ENCODE measurements at places on chromosomes 5 and 9.

GRCh38 chr5:116650964-116651363, 76.3 kb upstream of the SEMA6A start:
- DNase-seq, result no peak

- DNase-seq, result no peak
These were observed 60.6 kb downstream of the IPO11 start for GRCh38 chr5:62473209-62473608.

DNA sequence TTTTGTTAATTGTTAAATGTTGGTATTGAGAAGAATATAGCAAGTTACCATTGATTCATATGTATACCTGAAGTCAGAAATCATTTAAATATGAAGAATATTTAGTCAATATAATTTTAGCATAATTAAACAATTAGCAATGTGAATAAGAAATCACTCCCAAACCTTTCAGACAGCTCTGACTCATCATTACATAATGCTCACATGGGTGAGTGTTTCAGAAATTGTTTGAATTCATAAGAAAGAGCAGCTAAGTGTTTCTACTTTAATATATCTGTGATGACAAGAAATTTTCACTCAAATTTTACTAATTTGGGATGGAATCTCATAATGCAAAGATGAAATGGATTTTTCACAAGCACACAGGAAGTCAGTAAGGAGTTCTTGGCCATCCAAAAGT, 42.0 kb upstream of the CDC42SE2 start:
- DNase-seq, result no peak

GRCh38 chr5:90987726-90988125, 395.4 kb downstream of the ARRDC3 start:
- DNase-seq, result no peak

DNA sequence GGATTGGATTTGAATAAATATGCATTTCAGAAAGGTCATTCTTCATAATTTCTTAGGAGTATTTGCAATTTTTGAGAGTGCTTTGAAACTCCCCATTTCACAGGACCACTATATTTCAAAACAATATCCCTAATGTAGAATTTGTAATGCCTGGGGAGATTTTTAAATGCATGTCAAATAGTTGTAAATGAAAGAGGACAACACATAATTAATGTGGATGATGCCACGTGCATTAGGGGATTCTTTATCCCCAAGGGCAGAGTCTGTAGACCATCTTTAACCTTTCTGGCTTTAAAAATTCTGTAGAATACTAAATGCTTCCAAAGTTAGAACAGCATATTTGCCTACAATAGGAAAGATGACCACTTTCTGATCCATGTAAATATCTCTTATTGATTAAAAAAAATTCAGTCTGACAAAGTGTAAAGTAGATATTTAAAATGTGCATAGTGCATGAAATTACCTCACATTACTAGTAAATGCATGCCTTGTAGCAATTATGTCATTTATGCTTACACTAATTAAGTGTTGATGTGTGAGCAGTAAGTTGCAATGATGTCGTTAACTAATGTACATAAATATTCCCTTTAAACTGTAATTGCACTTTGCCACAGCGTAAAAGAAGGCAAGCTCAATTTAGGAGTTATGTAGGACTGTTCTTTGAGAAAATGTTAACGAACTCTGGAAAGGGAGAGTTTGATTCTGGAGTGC, 416.1 kb downstream of the PSAT1 start:
- no peak for DNase-seq

GRCh38 chr5:61409568-61409967, 77.5 kb downstream of the ZSWIM6 start:
- DNase-seq, result no peak

GRCh38 chr5:92309336-92309991, 926.3 kb upstream of the ARRDC3 start:
- DNase-seq, result no peak

DNA sequence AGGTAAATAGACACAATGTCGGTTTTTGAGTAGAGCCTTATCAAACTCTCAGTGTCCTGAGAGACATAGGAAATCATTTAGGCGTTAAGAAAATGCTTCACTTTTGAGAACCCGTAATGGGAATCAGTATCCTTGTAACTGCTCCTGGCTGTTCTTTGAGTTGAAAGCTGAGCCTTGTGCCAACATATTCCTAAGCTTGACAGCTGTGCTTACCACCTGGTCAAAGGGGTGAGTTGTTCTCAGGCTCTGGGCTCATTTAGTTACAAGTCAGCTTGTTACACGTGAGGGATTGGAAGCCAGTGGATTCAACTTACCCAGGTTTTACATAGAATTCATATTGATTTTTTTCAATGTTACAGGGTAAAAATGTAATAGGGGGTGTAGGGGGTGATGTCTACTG, 145.9 kb downstream of the GABRB2 start:
- no peak for DNase-seq

- DNase-seq, result no peak
These were observed 60.3 kb downstream of the S1PR3 start for GRCh38 chr9:89051421-89052025.

DNA sequence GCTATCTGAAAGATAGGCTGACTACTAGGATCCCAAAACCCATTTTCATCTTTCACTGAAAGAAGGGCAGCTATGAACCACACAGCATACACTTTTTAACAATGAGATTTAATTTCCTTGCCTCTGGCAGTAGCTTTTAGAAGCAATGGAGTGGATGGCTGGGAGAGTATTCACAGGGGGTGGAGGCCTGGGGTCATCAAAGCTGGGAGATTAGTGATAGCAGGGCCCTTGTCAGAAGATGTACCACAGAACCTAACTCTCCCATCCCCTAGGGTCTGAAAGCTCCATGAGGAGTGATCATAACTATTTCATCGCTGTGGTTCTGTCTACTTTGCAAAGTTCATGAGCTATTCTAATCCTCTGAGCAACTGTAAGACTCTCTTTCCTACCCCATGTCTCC, 332.2 kb downstream of the PRELID2 start:
- DNase-seq, result no peak

GRCh38 chr9:127035948-127036347, 86.5 kb downstream of the ANGPTL2 start:
- no peak for DNase-seq

DNA sequence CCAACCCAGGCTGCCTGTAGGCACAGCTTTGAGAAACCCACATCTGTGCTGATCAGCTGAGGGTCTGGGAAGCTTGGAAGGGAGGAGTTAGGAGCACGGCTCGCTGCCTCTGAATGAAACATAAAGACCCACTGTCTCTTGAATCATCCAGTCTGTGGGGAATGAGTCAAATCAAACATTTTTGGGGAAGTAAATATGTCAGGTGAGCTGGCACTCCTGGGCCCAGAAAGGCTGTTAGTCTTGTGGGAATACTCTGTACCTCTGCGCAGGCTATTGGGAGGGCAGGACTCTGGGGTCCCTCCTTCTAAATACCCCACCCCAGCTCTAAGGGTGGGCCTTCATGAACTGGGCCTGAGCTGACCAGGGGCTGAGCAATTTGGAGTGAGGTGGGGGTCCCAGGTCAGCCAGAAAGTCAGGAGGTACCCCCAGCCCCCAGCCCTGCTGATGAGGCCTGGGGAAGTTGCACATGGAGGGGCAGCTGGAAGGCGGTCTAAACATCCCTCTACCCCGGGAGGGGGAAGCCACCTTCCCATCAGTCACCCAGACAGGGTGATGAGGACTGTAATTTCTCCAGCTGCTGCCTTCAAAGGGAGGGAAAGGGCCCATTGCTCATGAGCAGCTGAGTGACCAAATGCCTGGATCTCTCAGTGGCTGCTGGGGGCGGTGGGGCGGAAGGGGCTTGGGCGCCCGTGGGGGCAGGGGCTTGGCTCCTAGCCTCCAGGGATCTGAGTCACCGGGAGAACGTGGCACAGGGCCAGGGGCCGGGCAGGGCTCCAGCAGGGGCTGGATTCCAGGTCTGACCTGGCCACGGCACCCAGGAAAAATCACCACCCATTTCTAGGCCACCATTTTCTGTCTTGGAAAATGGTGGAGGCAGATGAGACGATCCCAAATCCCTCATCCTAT, 10.8 kb downstream of the FIBCD1 start:
- no peak for DNase-seq

- DNase-seq, result no peak
These were observed 45.3 kb upstream of the SIL1 start for GRCh38 chr5:139243425-139243970.

DNA sequence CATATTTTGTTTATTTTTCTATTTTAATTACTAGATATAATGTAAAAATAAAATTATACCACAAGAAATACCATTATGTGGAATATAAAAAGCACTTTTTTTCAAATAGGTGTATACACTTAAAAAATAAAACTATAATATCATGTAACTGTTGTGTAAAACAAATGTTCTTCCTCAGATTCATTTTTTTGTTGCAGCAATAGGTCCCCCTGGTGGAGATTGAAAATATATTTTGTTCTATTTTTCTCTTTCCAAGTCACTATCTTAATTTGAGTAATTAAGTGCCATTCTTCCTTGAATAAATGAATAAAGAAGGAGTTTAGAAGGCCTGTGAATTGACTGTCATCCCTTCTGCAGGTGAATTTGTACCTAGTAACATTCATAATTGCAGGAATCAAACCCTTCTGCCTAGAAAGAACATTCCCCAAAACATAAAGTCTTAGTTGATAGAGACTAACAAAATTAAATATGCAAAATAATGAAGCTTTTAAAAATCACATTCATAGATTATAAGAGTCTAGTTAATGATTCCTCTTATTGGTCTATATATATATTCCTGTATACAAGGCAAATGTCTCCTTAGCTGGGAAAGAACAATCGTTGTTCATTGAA, 23.4 kb downstream of the CETN3 start:
- no peak for DNase-seq

GRCh38 chr9:20111173-20111843, 322.5 kb upstream of the SLC24A2 start:
- no peak for DNase-seq

- DNase-seq, result no peak
These were observed 69.9 kb upstream of the SLC1A1 start for GRCh38 chr9:4420351-4420750.

GRCh38 chr5:140827704-140828361, at the start of gene PCDHA6:
Gene PCDHA6, plus strand, starts transcription at chr5:140827960. Its CDS starts 132 bp downstream, at chr5:140828092.
- DNase-seq, result no peak

GRCh38 chr9:78599926-78600325, 303.0 kb downstream of the PSAT1 start:
- no peak for DNase-seq

DNA sequence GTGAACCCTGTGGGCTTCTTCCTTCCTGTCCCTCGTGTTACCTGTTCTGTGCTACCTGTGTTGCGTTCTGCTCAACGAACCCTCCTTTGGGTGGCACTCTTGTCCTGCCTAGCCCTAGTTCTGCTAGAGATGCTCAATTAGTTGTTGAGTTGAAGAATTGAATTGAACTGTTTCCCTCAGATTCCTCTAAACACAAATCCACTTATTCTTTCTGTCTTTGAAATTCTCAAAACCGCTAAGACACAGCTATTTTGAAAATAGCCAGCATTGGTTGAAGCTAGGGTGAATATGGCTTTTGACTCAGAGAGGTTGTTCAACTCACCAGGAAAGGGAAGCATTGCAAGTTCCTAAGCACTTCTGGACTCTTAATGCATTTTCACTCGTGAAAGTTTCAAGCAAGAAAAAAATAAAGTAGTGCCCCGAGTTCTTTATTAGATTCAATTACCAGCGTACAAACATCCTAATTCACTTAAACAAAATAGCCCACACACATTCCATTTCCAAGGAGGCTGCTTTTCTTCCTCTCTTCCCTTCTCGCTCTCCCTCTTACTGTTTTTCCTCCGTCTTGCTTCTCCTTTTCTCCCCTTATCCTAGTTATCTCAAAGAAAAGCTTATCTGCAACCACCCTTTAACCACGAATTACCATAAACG, 642 bp upstream of the ITGA1 start:
- DNase-seq, result no peak

- no peak for DNase-seq
These were observed 572 bp downstream of the SCGB3A1 start for GRCh38 chr5:180590543-180591310.

DNA sequence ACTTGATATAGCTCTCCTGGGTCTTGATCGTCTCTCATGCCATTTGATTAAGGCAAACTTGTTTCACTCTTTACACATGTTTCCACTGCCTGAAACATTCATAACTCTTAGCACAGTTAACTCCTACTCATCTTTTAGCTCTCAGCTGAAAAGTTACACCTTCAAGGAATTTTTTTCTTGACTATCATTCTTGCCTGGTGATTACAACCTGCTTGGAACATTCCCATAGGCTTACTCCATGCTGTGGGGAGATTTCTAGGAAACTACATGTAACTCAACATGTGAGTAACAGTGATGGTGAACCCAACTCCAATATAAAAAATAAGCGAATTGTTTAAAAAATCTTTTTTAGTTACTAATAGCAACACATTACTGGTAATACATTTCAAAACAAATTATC, 224.1 kb upstream of the MPDZ start:
- no peak for DNase-seq

- no peak for DNase-seq
These were observed 349.2 kb downstream of the DEPDC1B start for GRCh38 chr5:60350794-60351193.

DNA sequence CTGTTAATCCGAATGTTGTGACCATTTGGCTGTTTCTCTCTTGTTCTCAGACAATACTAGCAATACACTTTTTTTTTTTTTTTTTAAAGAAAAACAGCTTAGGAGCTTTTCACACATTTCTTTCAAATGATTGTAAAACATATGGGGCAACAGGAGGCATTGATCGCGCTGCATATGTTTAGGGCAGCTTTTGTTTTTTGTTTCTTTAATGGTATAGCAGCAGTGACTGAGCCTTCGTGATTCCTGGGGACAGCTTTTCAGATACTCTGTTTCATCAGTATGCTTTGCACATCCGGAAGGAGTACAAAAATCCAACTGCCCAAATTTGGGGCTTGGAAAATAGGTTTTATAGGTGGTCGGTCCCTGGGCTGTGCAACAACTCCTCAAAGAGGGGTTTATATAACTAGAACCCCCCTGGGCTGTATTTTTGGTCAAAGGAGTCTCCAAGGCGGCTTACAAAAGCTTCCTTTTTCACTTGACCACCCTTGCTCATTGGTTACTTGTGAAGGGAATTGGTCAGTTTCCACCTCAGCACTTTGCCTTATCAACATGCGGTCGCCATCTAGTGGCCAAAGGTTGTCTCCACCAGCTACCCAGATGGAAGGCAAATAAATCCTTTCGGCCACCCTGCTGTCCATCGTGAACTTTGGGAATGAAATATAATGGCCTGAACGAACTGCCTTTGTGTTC, 91.8 kb downstream of the PDE6A start:
- DNase-seq, result peak; percentile 25

DNA sequence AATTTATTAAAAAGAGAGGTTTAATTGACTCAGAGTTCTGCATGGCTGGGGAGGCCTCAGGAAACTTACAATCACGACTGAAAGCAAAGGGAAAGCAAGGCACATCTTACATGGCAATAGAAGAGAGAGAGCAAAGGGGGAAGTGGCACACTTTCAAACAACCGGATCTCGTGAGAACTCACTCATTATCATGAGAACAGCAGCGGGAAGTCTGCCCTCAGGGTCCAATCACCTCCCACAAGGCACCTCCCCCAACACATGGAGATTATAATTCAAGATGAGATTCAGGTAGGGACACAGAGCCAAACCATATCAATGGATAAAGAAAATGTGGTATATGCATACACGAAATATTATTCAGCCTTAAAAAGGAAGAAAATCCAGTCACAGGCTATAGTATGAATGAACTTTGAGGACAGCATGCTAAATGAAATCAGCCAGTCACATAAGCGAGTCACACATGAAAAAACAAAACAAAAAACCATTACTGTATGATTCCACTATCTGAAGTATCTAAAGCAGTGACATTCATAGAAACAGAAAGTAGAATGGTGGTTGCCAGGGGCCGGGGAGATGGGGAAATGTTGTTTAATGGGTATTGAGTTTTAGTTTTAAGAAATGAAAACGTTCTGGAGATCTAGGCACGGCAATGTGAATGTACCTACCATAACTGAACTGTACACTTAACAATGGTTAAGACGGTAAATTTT, 83.4 kb upstream of the PCA3 start:
- no peak for DNase-seq
